Astrocyte of the spinal cord (primary cell): ENCODE measurements at places on chromosomes 1 and 21.

DNA sequence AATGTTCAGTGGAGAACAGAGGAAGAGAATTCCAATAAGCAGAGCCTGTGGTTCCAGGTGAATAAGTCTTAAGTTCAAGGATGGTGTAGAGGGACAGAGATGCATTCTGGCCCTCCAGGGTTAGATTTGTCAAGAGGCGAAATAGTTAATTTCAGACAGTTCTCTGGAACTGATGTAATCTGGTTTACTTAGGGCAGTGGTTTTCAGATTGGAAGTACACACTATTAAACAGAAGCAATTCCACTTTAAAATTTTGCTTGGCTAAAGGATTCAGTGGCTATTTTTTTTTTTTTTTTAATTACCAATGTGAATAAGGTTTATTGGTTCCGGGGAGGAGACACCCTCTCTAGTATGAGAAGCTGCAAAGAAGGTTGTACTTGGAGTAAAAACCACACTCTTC is 25.3 kb upstream of the MYOCOS start:
- DNase-seq: no peak

GRCh38 chr1:41101076-41101475 is 79.6 kb upstream of the SLFNL1 start:
- no peak for DNase-seq

DNA sequence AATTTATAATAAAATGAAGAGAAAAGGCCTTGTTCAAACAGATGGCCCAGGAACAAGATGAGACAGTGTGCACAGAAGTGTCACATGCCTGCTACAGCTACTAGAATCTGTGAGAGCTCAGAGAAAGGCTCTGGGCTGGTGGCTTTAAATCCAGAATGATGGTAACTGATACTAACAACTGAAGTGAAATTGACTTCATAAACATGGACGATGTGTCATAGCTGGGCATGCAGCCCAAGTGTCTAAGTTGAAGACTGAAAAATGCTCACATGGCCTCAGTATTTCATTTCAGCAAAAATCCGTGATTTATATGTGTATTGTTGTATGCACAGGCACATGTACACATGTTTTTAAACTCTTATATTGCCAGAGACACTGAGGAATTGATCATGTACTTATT is 208.3 kb upstream of the RUNX1 start:
- DNase-seq: peak; percentile 94

DNA sequence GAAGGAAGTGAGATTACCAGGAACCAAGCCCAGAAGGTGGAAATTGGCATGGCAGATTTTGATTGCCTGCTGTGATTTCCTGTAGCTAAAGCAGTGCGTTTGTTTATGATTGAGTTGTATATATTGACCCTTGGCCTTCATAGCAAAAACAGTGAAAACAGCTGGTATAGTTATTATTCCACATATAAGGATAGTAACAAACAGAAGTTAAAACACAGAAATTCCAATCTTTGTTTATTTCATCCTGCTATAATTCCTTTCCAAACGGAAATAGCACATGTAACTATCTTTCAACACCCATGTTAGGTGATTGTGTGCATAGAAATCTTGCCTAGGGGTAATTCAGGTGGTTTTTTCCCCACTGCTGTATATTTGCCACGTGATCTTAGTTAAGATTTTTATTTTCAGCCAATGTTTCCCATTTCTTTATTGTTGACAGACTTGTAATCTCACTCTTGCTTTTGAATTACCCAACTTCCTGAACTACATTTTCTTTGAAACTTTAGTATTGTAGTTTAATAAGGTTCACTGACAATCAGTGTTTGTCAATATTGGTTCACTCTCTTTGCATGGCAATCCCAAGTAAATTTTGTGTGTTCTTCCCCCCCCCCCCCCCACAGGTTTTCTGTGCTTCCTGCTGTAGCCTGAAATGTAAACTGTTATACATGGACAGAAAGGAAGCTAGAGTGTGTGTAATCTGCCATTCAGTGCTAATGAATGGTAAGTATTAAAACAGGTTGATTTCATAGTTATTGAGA is 102.7 kb downstream of the CC2D1B start:
- no peak for DNase-seq

- DNase-seq: peak; percentile 4
Observed at GRCh38 chr21:44773291-44773932, 28.2 kb downstream of the UBE2G2 start.

DNA sequence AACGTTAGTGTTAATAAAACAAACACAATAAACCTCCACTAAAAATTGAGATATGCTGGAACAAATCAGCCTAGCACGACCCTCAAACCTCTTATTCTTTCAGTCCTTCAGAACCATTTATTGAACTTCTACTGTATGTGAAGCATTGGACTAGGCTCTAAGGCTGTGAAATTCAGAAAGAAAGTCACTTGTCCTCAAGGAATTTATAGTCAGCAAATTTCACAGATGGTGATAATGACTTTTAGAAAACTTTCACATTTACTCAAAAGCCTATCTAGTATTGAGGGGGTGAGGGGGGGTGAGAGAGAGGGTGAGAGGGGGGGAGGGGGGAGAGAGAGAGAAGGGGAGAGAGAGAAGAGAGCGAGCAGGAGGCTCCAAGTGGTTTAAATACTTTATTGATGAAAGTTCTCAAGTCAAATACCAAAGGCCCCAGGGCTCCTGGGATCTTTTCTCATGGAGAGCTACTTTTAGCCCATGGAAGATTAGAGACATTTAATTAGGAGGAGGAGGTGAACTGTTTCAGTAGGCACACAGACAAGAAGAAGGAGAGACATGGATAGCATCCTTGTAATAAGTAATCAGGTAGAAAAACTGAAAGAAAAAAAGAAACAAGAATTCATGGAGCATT is 66.3 kb upstream of the SSX2IP start:
- DNase-seq: no peak

DNA sequence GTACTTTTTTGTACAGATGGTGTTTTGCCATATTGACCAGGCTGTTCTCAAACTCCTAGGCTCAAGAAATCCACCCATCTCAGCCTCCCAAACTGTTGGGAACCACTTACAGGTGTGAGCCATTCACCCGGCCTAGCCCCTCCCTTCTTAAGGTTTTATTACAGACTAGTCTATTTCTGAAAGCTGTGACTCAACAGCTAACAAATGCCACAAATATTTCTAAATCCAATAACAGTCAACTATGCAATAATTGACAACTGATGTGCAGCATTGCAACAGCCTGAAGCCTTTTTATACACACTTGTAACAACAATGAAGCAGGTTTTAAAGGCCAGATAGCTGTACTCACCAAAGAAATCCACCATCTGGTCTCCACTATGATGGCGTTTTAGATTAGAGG is 51.4 kb downstream of the GRIK1 start:
- no peak for DNase-seq

DNA sequence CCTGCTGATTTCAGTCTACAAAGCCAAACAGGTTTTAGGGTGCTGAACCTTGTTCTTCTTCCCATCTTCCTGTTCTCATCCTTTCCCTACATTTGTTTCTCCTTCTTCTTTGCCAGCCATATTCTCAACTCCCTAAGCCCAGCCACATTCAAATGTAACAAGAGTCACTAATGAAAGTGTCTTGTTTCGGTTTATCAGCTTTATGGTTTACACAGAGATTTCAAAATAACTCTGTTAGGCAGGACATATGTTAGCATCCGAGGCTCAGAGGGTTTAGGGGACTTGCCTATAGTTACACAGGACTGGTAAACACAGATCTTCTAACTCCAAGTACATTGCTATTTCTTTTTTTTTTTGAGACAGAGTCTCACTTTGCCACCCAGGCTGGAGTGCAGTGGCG is 61.3 kb downstream of the NDUFS5 start:
- no peak for DNase-seq

DNA sequence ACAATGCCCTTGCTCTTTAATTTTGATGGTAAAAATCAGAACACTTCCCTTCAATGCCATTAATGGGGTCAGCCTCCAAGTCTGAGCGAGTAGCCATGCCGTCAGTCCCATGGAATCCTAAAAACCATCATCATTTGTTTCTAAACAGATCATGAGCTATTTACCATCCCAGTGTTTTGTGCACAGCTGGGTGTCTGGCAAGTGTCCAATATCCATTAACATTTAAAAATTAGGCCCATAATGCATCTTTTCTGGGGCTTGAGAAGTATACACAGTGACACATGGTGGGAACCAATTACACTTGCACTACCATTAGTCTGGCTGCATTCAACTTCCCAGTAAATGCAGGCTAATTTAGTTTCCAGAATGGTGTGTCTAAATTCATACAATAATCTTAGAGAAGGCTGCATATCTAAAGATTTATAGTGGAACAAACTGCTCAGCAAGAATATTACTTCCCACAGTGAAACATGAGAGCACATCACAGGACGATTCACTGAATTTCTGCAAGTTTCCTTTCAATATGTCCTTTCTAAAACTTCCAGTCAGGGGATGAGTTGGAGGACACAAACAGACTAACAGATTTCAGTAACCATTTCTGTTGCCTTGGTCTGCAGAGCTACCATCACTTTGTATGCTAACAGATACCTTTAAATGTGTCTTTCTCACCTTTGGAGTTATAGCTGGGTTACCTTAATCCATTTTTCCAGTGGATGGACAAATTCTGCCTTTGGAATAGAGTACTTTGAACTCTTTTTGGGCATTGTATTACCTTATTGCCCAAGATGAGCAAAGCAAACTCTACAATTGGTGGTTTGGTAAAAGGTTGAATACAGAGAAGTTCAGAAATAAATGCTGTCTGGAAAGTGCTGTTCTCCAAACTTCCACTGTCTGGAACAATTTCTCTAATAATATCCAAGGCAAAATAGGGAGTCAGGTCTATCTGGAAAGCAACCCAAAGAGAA is 258.0 kb downstream of the PTBP2 start:
- peak; percentile 45 for DNase-seq

- no peak for DNase-seq
Observed at GRCh38 chr1:196152086-196152485, 456.2 kb downstream of the KCNT2 start.

DNA sequence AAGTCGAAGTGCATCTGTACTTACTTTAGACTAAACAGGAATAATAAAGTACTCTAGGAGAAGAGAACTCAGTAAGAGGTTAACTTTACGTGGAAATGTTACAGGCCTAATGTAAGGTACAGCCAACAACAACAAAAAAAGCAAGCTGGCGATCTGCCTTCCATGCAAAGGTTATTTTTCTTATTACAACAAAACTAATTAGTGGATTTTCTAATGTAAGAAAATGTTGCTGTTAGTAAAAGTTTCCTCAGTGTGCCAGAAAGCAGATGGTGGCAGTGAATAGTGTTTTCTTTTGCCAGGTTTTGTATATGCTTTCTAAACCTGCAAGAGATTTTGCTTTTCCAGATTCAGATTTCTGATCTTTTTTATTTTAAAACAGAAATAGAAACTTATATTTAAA is 179.2 kb downstream of the NFIA start:
- no peak for DNase-seq

GRCh38 chr1:31685795-31686194 is 18.0 kb downstream of the COL16A1 start:
- no peak for DNase-seq

DNA sequence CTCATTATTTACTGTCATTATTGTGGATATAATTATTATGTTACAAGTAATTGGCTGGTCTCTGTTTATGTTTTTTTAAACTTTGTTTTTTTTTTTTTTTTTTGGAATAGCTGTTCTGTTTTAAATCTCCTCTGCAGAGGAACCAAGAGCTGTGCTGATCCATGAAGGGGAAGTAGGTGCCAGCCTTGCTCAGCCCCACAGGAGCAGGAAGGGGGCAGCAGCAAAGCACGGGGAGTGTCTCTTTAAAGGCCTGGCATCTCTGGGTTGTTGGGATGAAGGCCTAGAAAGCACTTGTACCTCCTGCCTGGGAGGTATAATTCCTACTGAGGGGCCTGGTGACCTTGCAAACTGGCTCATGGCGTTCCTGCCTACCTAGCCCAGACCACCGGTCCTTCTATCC is 2.5 kb upstream of the GRHL3 start:
- no peak for DNase-seq

- DNase-seq: no peak
Observed at GRCh38 chr1:37845049-37845646, 14.2 kb downstream of the MTF1 start.

DNA sequence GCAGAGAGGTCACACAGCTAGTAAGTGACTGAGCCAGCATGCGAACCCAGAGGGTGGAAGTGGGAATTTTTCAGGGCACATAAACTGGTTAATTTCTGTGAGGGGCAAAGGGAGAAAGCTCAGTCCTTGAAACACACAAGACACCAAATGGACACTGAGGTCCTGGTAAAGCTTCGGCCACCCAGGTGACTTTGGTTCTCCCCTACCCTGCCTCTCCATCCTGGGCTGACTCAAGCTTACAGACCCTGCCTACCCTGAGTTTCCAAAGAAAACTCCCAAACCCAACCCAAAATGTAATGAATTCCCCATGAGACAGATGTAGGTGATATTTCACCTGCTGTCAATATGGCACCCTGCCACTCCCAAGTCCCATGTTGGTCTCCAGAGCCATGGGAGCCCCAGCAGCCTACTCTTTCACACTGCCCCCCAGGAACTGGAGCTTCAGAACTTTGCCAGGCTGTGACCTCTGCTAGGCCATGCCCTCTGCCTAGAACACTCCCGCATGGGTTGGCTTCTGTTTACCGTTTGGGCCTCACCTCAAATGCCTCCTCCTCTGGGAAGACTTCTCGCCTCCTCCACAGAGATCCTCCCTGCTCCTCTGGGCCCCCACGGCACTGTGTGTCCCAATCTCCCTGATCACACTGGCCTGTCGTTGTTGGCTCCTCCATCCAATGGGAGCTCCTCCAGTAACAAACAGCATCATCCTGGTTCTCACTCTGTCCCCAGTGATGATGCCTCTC is 3.7 kb upstream of the LRP8 start:
- no peak for DNase-seq

GRCh38 chr1:156794506-156795373 is 21.9 kb downstream of the SH2D2A start:
- DNase-seq: no peak

DNA sequence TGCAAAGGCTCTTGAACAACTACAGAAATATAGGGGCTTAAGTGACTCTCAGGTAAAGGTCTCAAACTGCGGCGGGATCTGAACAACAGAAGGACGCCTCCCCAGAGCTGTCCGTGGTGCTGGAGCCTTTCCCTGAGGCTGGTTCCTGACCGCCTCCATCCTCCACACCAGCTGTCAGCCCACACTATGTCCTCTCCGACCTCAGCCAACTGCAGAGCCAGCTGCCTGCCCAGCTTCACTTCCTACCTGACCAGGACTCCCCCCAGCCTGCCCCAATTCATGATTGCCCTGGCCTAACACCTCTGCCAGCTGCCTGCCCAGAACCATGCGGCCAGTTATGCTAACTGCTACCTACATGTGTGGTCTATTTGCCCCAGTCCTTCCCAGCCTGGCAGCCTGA is 63.6 kb upstream of the ZC3H12A start:
- peak; percentile 5 for DNase-seq

DNA sequence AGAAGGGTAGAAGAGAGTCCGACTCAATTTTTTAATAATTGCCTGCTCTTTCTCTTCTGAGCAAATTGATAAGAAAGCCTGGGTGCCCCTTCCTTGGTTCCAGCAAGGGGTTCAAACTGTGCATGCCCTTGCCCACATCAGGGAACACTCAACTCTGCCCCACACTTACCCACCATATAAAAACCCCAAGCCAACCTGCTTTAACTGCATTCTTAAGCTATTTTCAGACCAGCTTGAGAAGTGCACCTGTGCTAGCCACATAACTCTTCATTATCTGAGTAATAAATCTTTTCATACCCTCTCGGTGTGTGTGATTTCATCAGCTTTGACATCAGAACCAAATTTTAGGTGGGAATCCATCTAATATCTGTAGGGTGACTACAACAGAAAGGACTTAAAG is 509.6 kb downstream of the MRPL39 start:
- no peak for DNase-seq
